Activated CD8-positive, alpha-beta memory T cell treated with anti-CD3 and anti-CD28 coated beads for 48 hours (primary cell): ENCODE measurements at places on chromosomes 2 and 18.
A peak's percentile ranks its signal among the peaks of the same experiment; 100 is the strongest.

GRCh38 chr2:218908721-218909619 is 28.3 kb downstream of the WNT10A start:
- peak; percentile 81 for DNase-seq

- DNase-seq: no peak
These were observed 50.3 kb upstream of the TLK1 start for GRCh38 chr2:171210864-171211431.

DNA sequence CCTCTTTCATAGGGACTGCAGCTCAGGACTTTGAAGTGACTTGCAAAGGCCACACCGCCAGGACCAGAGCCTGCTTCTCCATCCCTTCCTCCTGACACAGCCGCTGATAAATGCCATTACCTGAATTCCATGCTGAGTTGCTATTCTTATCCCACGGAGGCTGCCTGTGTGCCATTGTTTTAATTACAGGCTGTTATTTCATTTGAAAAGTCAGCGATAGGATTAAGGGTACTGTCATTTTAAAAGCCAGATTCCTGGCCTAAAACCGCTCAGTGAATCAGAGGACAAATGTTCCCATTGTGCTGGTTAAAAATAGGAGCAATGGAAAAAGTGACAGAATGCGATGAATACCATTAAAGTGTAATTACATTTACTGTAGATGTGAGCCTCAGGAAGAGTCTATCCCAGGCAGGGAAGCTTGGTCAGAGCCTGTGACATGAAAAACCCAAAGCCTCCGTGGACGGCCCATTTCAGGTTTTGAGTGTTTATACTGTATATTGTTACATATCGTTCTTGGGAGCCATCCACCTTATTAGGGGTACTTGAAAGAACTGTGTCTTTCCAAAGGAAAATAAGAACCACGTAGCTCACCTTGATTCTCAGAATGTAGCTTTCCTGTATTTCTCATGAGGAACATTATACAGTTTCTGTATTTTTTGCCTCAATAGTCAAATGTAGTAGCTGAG is 41.3 kb downstream of the PDCL3 start:
- no peak for DNase-seq

DNA sequence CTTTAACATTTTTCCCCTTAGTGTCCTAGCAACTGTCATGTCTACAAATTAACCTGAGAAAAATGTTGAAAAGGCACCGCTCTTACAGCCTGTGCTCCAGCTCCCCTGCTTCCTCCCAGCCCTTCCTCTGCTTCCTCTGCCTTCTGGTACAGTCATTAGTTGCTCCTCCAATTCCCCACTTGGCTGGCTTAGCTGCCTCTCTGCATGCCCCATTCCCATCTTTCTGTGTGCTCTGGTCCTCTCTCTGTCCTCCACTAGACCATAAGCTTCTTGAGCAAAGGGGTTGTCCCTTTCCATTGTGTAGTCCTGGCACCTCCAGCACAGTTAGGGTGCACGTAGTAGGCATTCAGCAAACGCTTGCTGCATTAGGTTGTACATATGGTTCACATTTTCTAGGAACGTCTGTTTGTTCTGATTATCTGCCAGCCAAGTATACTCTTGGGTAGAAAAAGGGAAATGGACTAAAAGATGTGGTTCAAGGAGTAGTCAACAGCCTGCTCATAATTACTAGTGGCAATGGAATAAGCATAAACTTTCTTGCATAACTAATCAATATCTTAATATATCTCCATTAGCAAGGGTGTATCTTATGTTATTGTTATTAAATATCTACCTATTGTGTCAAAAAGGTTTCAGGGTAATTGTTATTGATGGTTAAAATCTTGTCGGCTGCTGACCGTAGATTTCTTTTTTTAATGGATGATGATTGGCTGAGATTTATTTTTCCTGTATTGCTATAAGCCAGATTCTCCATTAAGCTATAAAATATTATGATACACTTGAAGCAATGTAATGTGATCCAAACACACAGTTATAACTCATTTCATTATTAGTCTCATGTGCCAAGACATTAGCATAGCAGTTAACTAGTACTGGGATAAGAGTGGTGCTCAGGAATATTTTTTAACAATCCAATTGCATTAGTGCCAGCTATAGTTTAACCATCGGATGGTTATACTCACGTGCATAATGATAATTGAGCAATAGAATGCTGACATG is 340.1 kb downstream of the SLC4A3 start:
- DNase-seq: no peak

DNA sequence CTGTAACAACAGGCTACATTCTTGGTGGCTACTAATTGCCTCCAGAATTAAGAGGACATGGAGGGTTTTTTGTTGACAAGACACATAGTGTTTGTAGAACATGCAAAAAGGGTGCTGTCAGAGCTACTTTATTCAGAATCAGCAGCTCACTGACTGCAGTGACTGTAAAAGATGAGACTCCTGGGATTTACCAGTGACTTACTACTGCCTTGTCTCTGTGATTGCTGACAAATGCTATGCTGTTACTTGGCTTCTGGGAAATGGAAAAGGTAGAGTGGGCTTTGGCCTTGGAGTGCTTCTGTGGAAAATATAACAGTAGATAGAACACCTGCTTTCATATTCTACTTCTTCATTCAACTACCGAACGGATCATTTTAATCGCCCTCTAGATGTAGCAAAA is 47.8 kb downstream of the GREB1L start:
- DNase-seq: no peak

GRCh38 chr2:240297256-240298116 is 138.0 kb upstream of the GPC1 start:
- DNase-seq: no peak

DNA sequence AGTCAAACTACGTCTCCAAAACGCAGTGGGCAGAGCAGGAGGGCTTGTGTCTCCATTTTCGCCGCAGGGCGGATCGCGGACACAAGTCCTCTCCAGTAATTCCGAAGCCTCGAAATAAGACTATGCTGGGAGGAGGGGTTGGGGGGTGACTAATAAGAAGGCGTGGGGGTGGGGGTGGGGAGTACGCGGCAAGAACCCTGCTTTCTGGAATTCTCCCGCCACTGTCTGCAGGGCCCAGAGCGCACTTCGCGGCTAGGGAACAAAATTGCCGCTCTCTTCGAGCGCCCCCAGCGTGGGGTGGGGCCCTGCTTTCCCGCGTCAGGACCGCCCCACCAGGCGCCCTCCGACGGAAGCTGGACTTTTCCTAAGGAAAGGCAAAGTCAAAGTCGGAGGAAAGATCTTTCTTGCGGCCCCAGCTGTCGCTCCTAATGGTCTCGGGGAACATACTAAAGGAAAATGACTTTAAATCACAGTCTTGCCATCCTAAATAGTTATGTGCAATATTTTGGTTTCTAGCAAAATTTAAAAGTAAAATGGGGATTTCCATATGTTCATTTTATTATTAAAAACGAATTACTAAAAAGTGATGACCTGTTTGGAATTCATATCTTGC is 11.9 kb downstream of the NR4A2 start:
- no peak for DNase-seq
